ENCODE measurements at places on chromosomes 2 and 18. TPM values are rescaled to one million over a fixed set of nuclear protein-coding genes. Genes with fewer than 3 reads are reported as not detected.

Gene KCNG2
- total RNA-seq = not detected

Gene SCYGR4
- total RNA-seq = not detected

- no peak for DNase-seq
Measured at GRCh38 chr2:6971502-6971901, 54.3 kb downstream of the RNF144A start.

DNA sequence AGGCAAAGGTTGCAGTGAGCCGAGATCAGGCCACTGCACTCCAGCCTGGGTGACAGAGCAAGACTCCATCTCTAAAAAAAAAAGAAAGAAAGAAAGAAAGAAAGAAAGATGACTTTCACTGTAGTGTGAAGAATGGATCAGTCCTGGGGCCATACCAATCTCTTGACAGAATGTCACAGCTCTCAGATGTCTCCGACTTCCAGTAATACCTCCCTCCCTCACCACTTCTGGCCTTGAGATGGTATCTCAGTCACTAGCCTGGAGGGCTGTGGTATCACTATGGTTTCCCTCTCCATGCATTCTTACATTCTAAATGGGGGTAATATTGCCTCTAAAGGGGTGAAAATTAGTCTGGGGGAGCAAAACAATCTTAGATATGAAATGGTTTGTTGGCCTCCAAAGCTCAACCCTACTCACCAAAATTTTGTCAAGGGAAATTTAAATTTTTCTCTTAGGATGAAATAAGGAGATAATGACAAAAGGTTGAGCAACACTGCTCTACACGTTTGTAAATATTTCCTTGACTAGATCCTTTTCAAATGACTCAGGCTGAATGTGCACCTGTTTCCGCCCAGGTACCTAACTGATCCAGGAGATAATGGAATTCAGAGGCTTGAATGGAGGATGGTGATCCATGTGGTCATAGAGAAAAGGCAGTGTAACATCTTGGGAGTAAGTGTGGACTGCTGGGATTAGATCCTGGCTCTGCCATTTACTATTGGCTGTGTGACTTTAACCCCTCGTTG is 19.9 kb upstream of the SPRED2 start:
- no peak for DNase-seq

- DNase-seq = peak; percentile 77
Measured at GRCh38 chr18:3250237-3251107, 2.9 kb downstream of the MYL12A start.

Gene LIMS2
- 0.26 TPM for total RNA-seq

- peak; percentile 49 for DNase-seq
Measured at GRCh38 chr18:58988600-58988999, 123.9 kb downstream of the ZNF532 start.

DNA sequence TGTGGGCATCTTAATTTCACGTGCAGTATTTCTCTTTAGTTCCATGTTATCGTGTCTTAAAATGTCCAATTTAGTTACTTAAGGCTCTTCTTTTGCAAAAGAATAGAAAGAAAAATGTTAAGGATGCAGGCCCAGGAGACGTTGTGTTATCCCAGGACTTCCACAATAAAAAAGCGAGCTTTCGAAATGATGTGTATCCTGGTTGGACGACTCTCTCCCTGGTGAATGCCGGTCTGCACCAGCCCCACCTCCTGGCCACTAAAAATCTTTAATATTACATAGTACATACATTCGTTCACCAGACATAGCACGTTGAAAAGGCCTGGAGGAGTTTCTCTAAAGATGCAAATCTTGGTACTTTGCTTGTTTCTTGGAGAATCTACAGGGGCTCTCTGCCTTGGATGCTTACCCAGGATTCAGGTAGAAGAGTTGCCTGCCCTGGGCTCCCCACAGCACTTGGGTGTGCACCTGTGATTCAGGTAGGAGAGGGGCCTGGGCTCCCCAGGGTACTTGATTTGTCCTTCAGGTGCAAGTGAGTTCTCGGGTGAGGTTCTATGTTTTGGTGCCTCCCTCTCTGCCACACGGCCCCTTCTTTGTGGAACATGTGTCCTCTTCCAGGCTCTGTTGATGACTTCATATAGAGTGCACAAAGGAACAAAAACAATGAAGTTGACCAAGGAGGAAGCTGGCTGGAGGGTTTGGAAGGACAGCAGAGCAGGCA is 26.6 kb downstream of the TWIST2 start:
- DNase-seq = no peak

Gene PLCD4
- total RNA-seq = 1.7 TPM

- peak; percentile 72 for DNase-seq
Measured at GRCh38 chr18:48996901-48997463, 46.2 kb upstream of the SMAD7 start.

Gene NR4A2
- 0.67 TPM for total RNA-seq

GRCh38 chr2:11842336-11842735 is 95.9 kb downstream of the LPIN1 start:
- DNase-seq = no peak

- no peak for DNase-seq
Measured at GRCh38 chr2:42846026-42846425, 53.6 kb upstream of the HAAO start.

GRCh38 chr2:57597940-57598339 is 448.7 kb upstream of the VRK2 start:
- no peak for DNase-seq

GRCh38 chr2:121038891-121039616 is 245.9 kb downstream of the TFCP2L1 start:
- DNase-seq = peak; percentile 65

Measured in HT1080 (cell line).